ENCODE measurements at places on chromosomes 7 and 10.

DNA sequence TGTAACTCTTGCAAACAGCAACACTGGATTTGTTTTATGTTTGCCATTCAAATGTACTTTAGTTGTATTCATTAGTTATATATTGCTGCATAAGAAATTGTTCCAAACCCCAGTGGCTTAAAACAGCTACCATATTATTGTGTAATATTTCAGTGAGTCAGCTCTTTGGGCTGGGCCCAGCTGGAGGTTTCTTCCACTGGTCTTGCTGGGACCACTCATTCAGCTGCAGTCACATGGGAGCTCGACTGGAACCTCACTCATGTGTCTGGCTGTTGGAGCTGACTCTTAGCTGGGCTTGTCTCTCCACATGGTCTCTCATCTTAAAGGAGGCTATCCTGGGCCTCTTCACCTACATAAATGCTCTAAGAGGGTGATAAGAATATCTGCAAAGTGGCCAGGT lies 23.2 kb upstream of the PIP4K2A start:
- no peak for DNase-seq

DNA sequence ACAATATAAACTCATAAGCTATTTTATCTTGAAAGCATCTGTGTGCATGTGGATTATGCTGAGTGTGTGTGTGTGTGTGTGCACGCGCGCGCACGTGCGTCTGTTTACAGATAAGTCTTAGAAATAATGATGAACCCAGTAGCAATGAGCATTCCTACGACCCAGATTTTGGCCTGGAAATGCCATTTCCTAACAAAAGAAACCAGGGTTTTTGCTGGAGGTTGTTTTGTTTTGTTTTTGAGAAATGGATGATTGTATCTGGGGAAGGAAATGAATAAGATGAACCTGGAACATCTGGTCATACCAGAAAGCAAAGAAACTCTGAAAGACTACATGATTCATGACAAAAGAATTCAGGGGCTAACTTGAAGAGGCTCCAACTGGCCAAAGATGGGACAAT lies 22.1 kb upstream of the LMOD2 start:
- DNase-seq, result no peak

DNA sequence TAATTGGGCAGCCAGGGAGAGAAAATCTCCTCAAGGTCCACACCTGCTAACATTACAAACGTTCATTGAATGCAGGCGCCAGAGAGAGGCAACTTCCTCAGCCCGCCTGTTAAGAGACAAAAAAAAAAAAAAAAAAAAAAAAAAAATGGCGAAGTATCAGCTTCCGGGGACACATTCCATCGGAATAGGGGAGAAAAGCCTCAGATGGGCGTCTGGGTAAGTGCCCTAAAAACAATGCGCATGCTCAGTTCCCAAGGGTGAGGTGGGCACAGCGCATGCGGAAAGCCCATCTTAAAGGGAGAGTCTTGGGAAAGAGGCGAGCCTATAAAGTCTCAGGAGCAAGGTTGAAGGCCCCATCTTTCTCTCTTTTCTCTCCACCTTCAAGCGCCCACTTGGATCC lies 1139.7 kb upstream of the CELF2 start:
- DNase-seq, result no peak

DNA sequence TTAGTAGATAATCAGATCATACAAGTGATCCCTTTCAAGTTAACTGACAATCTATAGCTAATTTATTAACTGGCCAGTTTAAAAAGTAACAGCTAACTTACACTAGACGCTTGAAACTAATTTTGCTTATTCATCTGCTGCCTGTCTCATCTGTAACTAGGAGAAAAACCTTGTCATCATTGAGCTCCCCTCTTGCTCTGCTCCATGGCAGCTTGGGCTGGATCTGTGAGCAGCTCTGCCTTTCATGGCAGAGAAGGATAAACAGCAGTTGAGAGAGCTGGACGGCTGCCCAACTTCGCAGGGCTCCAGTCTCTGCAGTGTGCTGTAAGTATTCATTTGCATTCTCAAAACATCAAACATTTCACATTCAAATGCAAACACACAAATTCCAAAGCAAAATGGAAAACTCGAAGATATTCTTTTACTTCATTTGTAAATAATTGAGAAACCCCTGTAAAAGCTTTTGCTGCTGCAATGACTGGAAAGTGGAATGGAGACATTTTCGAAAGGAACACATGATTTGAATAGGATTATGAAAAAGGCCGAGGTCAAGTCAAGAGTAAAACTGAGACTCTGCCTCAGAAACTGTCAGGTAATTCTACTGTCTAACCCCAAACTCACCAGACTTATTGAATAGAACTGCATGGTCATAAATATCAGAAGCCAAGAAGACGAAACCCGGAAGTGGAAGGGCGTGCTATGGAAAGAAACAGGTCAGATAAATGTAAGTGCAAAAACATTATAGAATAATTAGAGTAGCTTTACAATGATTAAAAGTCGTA lies 17.6 kb downstream of the SLC35B4 start:
- DNase-seq, result no peak

- no peak for DNase-seq
Measured at GRCh38 chr7:139066315-139066714, 30.5 kb upstream of the ZC3HAV1L start.

DNA sequence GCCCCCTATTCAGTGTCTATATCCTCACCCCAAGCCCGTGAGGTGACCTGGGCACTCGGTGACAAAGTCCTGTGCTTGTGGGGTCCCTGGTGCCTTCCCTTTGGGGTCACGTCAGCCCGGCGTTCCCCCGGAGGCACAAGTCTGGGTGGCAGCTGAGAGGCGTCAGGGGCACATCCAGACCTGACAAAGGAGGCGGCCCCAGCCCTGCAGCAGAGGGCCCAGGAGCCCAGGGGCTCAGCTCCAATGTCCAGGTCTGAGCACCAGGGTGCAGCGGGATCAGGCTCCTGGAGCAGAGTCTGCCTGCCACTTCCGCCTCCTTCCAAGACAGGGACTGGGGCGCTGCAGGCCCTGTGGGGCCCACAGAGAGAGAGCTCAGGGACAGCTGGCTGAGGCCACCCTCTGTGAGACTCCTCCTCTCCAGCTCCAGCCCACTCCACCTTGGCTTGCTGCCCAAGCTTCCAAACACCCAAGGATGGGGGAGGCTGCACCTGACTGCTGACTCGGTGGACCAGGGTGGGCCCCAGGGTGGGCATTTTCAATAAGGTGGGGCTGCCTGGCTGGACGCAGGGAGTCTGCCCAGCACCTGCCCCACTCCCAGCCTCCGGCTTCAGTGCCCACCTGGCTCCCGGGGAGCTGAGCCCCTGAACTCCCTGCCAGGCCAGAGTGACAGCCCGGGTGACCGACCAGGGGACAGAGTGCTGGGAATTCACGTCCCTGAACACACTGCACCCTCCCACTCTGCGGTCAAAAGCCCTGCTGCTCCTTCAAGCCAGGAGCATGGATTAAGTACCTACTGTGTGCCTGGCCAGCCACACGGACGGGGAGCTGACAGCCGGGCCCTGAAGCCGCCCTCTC lies 1.0 kb upstream of the KNDC1 start:
- DNase-seq, result no peak

- DNase-seq, result peak; percentile 59
Measured at GRCh38 chr7:75642810-75643486, 95.8 kb downstream of the HIP1 start.
